ENCODE measurements at places on chromosomes 5 and 9.

- DNase-seq: no peak
These were observed 123.5 kb upstream of the LMX1B start for GRCh38 chr9:126490214-126490631.

- no peak for DNase-seq
These were observed 194.1 kb downstream of the CCDC171 start for GRCh38 chr9:15746905-15747304.

DNA sequence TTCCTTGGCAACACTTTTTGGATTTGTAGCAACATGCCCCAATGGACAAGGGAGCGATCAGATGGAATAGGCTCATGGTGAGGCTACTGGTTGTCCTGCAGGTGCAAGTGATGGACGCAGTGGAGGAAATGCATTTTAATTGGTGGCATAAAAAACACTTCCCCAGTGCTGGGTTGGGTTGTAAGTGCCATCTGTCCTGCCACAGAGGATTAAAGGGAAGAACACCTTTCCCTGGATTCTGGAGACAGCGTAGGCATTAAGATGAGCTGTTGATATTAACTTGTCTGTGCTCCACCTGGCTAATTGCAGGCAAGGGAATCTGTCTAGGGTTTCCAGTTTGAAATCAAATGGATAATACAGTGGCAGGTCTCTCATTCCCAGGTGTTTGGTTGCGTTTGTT, 173.4 kb downstream of the ZNF462 start:
- DNase-seq: no peak

- DNase-seq: no peak
These were observed 91.4 kb downstream of the ANGPTL2 start for GRCh38 chr9:127030814-127031740.

- DNase-seq: no peak
These were observed 312.8 kb downstream of the NSG2 start for GRCh38 chr5:174358276-174358675.

DNA sequence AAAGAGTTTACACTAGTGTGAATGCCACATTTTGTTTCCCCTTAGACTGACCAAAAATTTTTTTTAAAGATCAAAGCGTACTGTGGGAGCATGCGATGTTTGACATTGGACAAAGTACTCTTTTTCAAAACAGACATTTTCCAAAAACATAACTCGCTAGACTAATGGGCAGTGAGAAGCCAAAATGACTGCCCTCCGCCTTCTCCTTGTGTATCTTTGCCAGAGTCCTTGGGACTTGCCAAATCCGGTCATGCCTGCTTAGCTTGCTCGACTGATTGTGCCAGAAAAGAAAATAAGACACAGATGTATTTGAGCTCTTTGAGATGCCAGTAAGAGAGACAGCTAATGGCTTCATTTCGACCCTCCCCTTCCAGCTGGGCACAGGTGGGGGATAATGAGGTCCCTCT, 157.5 kb downstream of the MAPKAP1 start:
- no peak for DNase-seq

DNA sequence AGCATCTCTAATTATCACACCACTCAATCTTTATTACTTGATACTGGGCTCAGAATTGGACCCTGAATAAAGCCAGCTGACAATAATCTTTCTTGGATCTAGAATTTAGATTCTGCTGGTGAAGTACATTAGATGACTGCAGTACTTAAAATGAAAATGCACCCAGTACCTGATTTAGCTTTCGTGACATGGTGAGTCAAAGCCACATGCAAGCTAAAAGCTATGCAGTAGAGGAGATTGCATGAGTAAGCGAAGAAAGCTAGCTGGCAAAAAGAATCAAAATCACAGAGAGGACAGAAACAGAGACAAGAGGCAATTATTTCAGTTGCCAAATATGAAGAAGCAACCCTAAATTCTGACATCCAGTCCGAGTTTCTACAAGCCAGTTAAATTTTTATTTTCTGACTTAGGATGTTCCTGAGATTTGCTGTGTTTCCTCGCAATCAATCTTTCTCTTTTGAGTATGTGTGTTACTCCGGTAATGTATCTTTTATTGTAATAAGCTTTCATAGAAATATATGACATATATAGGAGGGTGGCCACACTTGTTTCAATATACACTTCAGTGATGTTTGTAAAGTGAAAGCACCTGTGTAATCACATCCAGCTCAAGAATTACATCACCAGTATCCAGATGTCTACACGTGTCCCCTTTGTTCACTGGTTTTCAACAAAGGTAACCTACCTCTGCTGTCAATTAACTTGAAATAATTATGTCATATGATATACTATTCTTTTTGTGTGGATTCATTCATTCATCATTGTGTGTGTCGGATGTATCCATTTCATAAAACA, 101.7 kb downstream of the CDH18 start:
- no peak for DNase-seq

DNA sequence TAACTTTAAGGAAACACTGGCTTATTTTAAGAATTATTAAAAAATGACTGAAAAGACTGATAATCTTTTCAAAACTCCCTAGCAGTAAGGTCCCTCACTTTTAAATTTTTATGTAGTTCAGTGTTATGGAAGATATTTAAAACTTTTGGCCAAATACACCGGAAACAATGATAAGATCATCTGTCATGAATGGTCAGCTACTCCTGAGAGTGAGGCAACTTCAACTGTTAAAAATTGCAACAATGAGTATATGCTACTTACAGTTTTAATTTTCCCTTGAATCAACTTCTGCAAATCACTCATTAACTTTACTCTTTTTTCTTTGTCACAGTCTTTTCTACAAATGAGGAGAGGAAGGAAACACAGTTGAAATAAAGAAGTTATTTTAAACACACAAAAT, 10.8 kb downstream of the PUM3 start:
- DNase-seq: no peak
